ENCODE measurements at places on chromosomes 4 and X. TPM values are rescaled to one million over a fixed set of nuclear protein-coding genes. Genes with fewer than 3 reads are reported as not detected.

Gene NAP1L3
- polyA plus RNA-seq: 1.6 TPM

GRCh38 chr4:3753726-3754412 is 12.3 kb upstream of the ADRA2C start:
- no peak for DNase-seq

- DNase-seq: no peak
Observed at GRCh38 chrX:19556202-19556601, 40.9 kb upstream of the MAP3K15 start.

Gene LYAR
- polyA plus RNA-seq: 15.3 TPM

- DNase-seq: no peak
Observed at GRCh38 chr4:118265312-118266144, 87.3 kb downstream of the PRSS12 start.

Gene CSAG2
- polyA plus RNA-seq: 0.52 TPM

- DNase-seq: no peak
Observed at GRCh38 chr4:86450861-86451260, 91.0 kb upstream of the MAPK10 start.

DNA sequence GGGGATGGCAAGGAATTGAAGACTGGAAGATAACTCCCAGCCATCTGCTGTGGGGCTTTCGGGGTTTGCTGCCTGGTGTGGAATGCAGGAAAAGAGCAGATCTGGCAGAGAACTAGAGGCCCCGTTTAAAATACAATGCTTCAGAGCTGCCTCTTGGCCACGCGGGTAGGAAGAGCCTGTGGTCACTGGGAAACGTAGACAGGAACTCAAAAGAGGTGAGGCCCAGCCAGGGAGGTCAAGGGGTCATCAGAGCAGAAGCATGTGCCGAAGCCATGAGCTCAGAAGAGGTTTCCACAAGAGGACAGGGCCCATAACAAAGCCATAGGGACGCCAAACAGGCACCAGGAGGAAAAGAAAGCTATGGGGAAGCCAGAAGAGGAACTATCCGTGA is 14.5 kb upstream of the STS start:
- no peak for DNase-seq

DNA sequence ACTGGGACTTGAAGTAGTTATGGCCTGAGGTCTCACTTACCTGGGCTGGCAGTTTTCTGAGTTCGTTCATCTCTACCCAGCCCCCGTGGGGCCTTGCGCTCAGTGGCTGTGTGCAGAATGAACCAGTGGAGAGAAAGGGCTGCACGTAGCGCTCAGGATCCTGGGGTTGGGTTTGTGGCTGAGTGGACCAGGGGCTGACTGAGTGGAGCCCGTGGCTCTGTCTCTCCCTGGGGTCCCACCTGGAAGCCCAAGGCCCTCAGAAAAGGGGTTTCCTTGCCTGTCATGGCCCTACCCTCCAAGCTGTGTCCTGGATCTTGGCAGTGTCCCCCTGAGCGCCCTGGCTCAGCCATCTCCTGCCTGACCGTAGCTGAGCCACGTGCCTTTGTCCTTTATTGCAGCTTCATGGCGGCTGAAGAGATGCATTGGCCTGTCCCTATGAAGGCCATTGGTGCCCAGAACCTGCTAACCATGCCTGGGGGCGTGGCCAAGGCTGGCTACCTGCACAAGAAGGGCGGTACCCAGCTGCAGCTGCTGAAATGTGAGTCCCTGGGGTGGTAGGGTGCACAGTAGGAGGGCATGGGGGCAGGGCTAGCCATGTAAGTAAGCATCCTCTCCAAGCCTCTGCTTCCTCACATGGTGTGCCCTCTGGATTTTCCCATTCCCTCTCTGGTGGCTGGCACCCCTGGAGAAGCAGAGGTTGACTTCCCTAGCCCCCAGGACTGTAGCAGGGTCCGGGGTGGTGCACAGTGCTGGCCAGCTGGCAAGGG is 23.2 kb upstream of the ADD1 start:
- no peak for DNase-seq

GRCh38 chrX:5683996-5684395 is 544.7 kb downstream of the NLGN4X start:
- no peak for DNase-seq

Gene SLITRK2
- polyA plus RNA-seq: 0.84 TPM

Gene NXF2B
- 0.09 TPM for polyA plus RNA-seq

DNA sequence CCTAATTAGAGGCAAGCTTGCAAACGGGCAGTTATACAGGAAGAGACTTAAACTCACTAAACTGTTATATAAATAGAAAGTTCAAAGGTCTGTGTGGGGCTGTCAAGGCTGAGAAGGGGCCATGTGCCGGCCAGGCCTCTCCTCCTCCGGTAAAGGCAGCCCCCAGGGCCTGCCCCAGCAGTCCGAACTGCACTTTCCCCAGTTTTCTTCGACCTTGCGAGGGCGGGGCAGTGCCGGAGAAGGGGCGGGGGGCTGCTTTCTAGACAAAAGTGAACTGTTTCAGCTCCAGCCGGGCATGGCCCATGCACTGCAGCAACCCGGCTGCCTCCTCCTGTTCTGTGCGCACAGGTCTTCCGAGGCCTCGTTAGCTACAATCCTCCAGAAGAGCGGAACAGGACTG is 4.1 kb downstream of the AFF2 start:
- no peak for DNase-seq

Gene DMP1
- polyA plus RNA-seq: 1.1 TPM

DNA sequence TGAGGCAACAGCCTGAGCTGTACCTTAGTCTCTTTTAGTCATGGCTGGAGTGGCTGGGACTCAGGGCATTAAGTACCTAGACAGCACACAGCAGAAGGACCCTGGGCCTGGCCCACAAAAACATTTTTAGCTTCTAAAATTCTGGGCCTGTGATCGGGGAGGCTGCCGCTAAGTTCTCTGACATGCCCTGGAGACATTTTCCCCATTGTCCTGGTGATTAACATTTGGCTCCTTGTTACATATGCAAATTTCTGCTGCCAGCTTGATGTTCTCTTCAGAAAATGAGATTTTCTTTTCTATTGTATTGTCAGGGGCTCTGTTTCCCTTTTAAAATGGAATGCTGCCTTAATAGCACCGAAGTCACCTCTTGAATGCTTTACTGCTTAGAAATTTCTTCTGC is 952.4 kb downstream of the TRAM1L1 start:
- no peak for DNase-seq

Gene RNF212
- 11.2 TPM for polyA plus RNA-seq

Gene PPEF1
- polyA plus RNA-seq: 1.1 TPM
